ENCODE measurements at places on chromosomes 3 and 15.

GRCh38 chr3:13796701-13797460 is 83.0 kb downstream of the WNT7A start:
- no peak for DNase-seq

DNA sequence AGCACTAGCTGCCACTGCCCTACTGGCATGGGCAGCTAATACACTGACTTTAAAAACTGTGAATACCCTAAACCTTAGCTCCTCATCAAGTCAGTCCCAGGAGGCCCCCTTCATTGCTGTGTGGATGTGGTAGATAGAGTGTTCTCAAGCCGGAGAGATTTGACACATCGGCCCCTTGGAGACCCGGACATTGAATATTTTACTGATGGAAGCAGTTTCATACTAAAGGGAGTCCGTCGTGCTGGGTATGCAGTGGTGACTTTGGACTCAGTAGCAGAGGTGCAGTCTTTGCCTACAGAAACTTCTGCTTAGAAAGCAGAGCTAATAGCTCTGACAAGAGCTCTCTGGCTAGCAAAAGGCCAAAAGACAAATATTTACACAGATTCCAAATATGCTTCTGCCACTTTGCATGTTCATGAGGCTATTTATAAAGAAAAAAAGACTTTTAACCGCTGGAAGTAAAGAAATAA is 17.5 kb downstream of the CCR4 start:
- no peak for DNase-seq

DNA sequence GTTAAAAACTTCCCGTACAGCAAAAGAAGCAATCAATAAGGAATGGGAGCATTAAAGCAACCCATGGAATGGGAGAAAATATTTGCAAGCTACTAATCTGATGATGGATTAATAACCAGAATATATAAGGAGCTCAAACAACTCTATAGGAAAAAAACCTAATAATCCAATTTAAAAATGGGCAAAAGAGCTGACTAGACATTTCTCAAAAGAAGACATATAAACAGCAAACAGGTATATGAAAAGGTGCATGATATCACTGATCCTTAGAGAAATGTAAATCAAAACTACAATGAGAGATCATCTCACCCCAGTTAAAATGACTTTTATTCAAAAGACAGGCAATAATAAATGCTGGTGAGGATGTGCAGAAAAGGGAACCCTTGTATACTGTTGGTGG is 52.7 kb upstream of the POU1F1 start:
- DNase-seq, result no peak

DNA sequence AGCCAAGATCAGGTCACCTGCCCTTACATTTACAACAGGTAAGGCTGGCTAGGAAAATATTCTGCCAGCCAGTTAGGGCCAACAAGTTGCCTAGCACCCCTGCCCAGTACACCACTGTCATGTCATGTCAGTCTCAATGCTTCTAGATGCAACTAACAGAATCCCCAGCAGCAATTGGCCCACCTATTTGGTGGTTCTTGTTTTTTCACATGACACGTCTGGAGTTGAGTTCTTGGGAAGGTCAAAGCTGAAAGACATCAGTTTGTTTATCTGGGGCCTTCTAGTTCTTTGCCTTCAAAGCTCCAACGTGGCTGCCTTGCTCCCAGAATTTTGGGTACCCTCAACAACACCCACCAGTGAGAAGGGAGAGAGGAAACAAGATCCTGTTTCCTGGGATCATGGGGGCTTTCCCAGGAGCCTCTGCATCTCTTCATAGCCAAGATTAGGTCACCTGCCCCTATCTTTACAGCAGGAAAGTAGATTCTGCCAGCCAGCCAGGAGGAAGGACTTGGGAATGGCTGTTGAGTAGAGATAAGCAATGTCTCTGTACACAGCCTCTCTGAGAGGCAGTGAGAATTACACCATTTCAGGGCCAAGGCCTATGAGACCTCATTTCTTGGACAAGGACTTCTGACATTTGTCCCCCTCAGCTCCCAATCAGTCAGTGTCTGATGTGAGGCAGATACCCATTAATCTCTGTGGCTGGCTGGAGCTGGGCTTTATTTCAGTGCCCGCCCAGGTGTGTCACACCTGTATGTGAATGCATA is 8.6 kb downstream of the GPX1 start:
- no peak for DNase-seq

GRCh38 chr3:78838362-78838761 is 929.4 kb downstream of the ROBO1 start:
- DNase-seq, result no peak

DNA sequence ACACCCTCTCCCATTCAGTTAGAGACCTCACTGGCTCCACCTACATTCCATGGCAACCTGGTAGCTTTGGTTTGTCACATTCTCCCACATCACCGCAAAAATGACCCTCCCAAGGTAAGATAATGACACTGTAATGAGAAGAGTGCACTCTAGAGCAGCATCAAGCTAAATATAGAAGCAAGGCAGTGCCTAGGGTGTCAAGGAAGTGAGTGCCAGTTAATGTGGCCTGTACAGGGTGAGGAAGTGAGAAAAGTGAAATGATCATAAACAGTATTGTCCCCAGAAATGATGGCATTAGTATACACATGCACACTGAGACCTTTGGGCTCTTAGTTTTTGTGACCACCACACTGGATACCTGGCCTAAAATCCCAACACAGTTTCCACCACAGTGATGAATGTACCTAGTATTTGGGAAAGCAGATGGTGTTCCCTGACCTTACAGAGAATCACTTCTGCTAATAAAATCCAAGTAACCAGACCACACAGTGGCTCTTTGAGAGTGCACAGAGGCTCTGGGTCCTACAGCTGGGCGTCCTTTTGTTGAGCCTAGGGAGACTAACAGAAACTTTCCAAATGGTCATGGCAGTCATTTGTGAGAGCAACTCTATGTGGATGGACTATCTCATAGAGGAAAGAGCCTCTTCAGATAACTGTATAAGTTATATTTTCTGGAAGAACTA is 106.6 kb downstream of the ARPP21 start:
- no peak for DNase-seq

- no peak for DNase-seq
These were observed 900.3 kb upstream of the ROBO1 start for GRCh38 chr3:80668100-80668499.

All from bronchial epithelial cell (primary cell).